NCI-H2081 treated with DMSO at 0.1 percent for 48 hours (cell line): ENCODE measurements at places on chromosomes 12 and 14.

GRCh38 chr12:124875803-124876132 lies 12.1 kb upstream of the SCARB1 start:
- no peak for DNase-seq

DNA sequence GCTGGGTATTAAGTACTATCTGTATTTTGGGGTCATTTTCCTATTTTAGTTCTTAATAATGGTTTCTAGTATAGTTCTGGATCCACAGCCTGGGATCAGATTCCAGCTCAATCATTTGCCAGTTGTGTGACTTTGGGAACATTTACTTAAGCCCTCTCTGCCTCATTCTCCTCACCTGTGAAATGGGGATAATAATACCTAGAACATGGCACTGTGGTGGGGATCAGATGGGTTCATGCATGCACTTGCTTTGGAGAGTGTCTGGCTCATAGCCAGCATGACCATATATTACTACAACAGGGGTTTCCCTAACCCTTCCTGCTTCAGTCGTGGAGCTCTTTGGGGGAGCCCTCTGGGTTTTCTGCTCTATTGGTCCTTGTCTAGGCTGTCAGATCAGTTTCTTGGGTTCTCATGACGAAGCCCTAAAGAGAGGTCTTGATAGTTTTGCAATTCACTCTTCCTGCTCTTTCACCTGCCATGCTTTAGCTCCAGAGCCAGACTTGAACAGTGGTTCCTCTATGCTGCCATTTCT lies 34.1 kb upstream of the SMOC1 start:
- no peak for DNase-seq

GRCh38 chr12:46908936-46909635 lies 83.3 kb upstream of the SLC38A4 start:
- no peak for DNase-seq

DNA sequence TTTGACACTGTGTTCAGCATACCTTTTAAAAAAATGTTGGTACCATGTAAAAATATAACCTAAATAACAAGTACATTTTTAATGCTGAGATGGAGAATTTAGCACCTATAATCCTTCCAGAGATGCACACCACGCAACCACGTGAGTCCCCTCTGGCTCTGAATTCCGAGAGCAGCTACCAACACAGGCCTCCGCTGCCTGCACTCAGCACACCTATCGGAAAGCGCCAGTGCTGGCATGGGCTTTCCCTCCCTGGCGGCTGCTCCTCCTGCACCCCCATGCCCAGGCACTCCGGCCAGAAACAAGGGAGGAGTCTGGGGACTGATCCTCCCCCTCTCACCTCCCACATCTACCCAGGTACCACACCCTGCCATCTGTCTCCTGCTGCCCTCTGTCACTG lies 47.0 kb downstream of the ITPK1 start:
- DNase-seq: no peak

DNA sequence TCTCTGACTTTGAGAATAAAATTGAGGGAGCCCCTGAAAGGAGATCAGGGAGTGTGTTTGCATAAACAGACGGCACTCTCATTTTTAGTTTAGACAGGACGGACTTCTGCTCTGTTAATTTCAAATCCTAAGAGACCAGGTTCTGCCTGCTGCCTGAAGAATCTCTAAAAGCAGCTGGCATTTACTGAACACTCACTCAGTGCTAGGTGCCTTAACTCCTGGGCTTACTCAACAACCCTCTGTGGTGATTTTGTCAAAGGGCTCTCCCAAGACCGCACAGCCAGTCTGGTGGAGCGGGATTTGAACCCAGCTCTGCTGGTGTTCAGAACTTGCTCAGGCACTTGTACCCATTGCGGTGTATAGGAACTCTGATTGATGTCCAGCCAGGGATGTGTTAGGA lies 2.2 kb downstream of the ORAI1 start:
- no peak for DNase-seq

DNA sequence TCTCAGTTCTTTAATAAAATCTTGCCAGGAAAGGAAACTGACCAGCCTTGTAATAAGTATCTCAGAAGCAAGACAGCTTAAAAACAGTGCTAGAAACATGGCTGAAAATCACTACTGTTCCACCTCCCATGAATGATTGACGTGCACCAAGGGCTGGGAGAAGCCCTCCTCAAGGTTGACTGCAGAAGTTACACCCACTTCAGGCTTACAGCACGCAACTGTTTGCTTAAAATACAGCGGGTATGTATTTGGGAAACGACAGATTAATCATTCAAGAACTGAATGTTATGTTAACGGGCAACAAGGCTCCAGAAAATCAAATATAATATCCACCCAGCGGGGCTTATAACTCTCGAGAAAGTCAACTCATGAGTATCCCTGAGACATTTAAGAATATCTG lies 22.1 kb downstream of the PRKD1 start:
- no peak for DNase-seq

- no peak for DNase-seq
Measured at GRCh38 chr12:84807249-84807648, 105.3 kb downstream of the SLC6A15 start.

DNA sequence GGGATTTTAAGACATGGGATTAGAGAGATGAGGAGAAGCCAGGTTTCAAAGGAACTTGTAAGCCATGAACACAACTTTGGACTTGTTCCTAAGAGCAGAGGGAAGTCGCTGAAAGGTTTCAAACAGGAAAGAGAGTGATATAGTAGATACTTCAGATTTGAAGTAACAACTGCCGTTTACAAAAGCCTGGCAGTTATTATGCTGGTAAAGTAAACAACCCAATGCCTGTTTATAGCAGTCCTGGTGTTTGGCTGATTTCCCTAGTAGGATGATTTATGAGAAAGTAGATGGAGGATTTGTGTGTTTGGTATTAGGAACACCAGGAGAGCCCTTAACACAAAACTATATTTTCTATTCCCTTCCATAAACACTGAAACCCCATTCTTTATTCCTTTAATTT lies 285.7 kb downstream of the RMST start:
- DNase-seq: peak; percentile 73

DNA sequence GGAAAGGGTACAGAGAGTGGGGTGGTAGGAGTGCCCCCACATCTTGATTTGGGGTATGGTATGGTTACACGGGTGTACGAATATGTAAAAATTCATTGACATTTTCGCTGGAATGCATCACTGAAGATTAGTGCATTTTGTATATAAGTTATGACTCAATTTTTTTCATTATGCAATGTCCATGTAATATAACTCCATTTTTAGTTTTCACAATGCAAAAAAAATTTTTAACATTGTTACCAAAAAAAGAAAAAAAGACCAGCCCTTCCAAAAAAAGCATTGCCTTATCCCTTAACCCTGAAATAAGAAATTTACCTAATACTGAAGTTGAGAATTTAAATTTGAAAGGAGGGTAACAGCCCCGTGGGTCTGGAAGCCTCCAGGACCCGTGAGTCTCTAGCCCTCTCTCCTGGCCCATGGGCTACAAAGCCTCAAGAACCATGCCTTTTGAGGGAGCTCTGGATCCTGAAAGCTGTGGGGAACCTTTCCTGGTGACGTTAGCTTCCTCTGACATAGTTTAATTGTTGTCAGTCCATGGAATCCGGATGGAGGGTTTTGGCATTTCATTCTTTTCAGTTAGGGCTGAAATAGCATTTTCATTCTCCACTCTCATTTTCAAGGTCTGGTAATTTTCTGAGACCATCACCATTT lies 55.6 kb upstream of the ACTN1 start:
- no peak for DNase-seq
